ENCODE measurements at places on chromosomes 3 and 15.

DNA sequence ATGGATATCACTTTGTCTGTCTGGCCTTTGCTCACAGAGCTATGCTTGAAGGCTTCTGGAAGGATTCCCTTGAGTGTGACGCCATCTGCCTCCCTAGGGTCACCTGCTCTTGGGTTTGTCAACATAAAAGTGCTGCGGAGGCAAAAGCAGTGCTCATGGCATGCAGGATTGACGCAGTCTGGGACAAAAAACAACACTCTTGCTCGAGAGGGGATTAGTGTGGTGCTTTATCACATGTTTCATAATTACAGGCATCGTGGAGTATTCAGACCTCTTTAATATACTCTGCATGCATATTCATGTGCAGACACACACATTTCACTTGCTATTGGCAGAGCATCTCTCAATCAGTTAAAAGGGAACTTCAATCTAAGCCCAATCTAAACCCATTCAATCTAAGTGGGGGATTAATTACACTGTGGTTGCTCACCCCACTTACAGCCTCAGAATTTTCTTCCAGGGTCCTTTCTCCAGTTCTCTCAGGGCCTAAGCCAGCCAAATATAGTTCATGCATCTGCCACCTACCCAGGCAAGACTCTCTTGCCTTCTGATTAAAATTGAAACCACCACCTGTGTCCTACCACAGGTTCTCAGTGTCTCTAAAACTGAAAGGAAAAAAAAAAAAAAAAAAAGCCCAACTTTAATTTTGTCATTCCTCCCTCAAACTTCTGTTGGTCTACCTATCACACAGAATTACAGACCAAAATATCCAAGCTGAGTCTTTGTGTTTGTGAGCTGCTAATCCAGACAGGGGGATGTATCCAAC, 75.6 kb downstream of the BFSP2 start:
- no peak for DNase-seq

GRCh38 chr3:10093678-10094077, 14.4 kb downstream of the FANCD2OS start:
- DNase-seq = no peak

DNA sequence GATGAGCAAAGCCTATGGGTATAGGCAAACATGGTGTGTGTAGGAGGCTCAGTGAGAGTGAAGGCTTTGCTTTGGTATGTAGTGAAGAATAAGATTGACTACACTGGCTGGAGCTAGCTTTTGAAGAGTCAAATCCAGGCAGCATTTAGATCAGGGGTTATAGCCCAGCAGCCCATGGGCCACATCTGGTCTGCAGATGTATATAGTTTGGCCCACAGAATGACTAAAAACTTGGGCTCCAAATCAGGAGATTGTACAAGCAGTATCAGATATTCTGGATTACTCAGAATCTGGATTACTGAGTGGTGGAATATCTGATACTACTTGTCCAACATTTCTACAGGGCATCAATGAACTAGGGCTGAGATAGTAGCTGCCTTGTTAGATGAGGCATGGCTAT, 92.9 kb upstream of the FGF7 start:
- no peak for DNase-seq

DNA sequence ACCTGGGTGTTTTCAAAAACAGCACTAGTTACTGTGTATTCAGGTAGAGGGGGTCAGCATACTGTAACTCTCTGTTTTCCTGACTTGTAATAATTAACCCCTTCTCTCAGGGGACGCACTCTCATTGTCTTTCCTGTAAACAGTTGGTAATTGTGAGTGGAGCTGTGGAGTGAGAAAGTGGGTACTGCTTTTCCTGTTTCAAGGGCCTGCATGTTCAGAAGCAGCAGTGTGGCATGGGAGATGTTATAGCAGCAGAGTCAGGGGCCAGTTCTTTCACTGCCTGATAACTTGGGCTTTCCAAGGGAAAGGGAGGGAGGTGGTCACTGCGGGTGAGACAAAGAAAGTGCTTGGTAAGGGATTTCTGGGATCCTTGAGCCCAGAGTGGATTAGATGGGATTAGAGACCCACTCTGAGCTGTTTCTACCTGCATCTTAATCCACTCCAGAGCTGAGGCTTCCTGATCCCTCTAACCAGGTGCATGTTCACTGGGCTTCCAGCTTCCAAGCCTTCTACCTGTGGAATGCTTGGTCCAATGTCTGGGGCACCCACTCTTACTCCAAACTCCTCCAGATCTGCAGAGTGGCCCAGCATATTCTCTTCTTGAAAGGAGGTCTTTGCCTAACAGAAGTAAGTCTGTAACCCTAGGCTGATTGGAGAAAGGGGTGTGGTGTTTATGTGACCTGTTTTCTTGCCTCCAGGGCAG, 105.2 kb downstream of the RPLP1 start:
- no peak for DNase-seq

- no peak for DNase-seq
These were observed 214.0 kb upstream of the BHLHE40 start for GRCh38 chr3:4765212-4765611.

- peak; percentile 60 for DNase-seq
These were observed 68.7 kb downstream of the SLTM start for GRCh38 chr15:58864602-58865424.

DNA sequence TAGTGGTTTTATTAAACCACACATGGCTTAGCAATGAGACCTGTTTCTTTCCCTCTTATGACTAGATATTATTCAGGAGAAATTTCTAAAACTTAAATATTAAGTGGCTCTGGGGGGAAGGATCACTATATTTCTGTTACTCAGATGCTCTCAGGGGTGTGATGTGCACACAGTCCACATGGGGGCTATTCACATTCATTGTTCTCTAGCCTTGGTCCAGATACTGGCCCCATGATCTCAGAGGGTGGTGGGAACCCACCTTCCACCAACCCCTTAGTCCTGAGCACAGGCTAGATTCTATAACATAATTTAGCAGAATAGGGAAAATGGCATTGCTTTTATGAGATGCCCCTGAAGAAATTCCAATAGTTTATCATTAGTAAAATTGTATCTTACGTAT, 149.0 kb upstream of the ST8SIA2 start:
- DNase-seq = no peak

DNA sequence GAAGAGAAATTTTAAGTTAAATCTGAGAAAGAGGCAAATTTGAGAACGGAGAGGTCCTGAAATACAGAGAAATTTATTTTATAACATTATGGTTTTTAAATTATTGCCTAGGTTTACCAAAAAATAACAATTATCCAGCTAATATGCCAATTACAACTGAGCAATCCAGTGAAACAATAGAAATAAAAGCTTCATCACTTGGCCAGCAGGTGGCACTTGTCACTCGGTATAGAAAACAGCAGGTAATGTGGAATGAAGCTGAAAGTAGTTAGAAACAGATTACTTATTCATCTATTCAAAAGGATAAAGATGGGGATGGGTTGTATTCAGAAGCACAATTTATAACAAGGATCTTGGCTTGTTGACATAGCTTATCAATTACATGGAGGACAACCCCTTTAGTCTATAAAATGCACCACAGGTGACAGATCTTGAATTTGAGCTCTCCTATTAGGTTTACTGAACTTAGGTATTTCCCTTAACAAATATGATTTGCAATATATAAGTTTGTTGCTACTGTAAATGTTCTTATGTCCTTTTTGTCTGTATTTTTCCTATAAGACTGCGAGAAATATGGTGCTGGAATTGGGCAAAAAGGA, 70.1 kb upstream of the GUCA1C start:
- DNase-seq = no peak

GRCh38 chr15:41825572-41826535, 2.0 kb upstream of the JMJD7 start:
- no peak for DNase-seq

DNA sequence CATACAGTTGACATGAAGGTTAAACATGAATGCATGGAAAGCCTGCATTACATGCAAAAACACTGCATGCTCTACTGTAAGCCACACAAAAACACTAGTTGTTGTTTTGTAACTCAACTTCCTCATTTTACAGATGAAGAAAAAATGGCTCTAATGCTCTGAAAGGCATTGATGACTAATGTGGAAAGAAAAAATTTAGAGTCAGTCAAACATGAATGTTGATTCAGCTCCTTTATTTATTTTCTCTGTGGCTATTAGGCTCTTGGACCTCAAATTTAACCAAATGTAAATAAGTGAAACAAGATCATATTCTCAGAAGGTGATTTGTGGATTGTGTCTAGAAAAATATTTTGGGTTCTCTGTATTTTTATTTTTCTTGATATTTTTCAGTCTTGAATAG, 336.7 kb upstream of the ZNF717 start:
- DNase-seq = no peak

- DNase-seq = no peak
These were observed 13.6 kb upstream of the BAHD1 start for GRCh38 chr15:40427188-40427587.

GRCh38 chr3:28504976-28505375, 156.4 kb upstream of the AZI2 start:
- no peak for DNase-seq

GRCh38 chr3:169305460-169305859, 358.1 kb downstream of the MECOM start:
- no peak for DNase-seq

GRCh38 chr3:46908294-46908985, 30.9 kb downstream of the PTH1R start:
- peak; percentile 58 for DNase-seq

DNA sequence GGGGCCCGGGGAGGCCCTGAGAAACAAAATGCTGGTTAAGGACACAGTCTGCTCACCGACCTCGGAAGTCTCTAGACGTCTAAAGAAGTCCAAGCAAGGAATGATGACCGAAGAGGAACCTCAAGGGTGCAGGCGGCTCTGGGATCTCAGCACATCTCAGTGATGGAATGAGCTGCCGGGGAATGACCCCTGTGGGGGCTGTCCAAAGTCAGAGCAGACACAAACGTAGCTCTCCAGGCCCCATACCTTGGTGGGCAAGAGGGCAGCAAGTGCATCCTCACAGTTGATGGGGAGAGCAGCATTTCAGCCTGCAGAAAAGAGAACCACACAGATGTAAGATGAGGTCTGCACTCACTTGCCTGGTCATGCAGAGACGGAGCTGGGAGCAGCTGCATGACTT, 129.1 kb downstream of the IGF1R start:
- no peak for DNase-seq

DNA sequence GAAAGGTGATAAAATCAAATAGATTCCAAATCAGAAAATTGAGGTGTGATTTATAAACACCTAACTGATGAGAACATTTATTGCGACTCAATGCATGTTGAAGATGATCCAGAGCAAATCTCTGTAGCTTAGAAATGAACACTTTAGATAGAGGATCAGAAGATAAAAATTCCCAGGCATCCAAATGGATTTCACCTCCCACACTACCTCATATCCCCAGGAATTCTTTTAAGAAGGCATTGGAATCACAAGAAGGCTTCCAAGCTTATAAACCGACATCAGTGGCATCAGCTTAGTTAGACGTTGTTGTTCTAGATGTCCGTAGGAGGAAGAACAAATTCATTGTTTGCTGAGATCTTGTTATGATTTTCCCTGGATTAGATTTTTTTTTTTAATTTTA, 154.4 kb downstream of the EBLN2 start:
- no peak for DNase-seq

- no peak for DNase-seq
These were observed 111.2 kb downstream of the IL12A start for GRCh38 chr3:160099834-160100233.

DNA sequence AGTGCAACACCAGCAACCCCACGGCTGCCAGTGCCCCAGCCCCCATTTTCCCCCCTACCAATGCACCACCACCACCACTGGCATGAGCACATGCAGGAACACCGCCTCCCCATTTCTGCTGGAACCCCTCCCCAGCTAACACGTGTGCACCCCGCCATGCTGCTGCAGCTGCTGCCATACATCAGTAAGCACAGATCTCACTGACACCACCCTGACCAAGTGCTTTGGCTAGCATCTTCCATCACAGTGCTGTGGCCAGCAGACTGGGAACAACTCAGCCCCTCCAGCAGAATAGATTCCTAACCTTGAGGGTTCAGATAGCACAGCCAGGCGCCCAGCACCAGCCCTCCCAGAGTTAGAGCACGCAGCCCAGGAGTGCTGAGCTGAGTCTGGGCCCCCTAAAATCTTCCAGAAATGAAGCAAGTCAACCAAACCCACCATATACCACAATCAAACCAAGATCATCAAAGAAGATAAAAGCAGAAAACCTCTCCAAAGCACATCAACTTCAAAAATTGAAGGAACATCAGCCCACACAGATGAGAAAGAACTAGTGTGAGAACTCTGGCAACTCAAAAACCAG, 81.2 kb upstream of the CDV3 start:
- no peak for DNase-seq

- DNase-seq = no peak
These were observed 153.7 kb upstream of the BFSP2 start for GRCh38 chr3:133246119-133246518.

GRCh38 chr3:195065142-195065863, 205.7 kb downstream of the XXYLT1 start:
- peak; percentile 81 for DNase-seq

DNA sequence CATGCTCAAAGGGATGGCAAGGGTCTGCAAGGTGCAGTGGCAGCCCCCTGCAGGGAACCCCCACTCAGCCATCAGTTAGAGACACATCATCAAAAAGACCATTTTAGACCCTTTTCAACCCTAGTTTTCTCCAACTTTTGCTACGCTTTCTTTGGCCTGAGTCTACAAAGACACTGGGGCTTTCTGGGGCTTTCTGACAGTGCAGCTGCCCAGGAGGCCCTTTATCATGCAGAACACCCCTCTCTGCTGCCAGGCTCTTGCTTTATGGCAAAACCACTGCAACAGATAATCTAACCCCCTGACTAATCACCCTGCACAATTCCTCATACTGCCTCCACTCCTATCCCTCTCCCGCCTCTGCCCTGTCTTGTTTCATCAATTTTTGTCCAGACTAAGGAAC, 2.4 kb downstream of the NMNAT3 start:
- DNase-seq = no peak

DNA sequence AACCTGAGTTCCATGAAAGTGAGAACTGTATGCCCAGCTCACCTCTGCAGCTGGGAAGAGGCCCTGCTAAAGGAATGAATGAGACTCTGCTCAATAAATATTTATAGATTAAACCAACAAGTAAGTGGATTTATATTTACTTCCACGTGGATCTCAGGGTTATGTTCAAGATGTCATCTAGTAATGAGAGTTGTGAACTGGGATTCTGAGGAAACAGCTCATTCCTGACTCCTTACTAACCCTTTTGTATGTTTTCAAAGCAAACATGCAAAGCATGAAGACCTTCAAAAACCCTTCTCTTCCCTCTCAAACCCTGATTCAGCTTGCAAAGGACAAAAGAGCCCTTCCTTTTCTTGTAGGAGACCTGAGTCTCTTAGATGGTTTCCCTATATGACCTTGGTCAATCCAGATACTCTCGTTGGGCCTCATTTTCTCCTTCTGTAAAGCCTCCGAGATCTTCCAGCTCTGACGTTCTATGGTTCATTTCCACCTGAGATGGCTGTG, 53.4 kb downstream of the LSM3 start:
- no peak for DNase-seq
